ENCODE measurements at places on chromosomes 11 and 22.

GRCh38 chr11:65060913-65061408, 2.6 kb upstream of the NAALADL1 start:
- DNase-seq: no peak

GRCh38 chr11:104653407-104653806, 244.9 kb downstream of the CASP12 start:
- DNase-seq: no peak

GRCh38 chr11:119152043-119152442, 3.2 kb downstream of the ABCG4 start:
- DNase-seq: no peak

GRCh38 chr11:31236143-31236542, 133.4 kb downstream of the DCDC1 start:
- DNase-seq: no peak
